ENCODE measurements at places on chromosomes 1 and 21.

DNA sequence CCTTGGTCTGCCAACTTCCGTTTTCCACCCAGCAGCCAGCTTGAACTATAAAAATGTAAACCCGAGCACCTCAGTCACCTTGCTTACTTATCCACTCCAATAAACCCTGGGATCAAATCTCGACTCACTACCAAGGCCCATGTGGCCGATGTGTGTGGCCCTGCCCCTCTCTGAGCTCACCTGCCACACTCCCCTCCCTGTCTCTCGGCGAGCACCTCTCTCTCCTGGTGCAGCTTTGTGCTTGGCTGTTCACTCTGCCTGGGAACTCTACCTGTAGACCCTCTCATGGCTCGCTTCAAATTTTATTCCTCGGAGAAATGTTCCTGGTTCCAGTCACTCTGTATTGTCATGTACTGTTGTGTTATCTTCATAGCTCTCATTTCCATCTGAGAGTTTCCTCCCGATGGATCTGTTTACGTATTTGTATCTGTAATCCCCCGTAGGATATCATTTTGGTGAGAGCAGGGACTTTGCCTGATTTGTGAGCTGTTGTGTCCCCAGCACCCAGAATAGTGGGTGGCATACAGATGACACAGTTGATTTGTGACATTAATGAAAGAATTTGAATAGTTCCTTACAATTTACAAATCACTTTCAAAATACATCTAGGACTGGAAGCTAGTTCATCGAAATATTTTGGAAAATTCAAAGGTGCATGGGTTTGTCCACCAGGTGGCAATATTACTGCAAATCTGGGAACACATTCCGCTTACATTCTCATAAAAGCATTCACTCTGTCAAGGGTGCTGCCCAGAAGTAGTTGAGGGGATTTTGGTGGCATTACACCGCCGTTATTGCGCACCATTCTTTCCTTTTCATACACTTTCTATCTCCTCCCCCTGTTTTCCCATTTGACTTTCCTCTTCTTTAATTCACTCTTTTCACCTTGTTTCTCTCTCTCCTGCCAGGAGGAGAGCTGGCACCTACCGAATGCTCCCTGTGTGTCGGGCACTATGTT lies 95.3 kb downstream of the ABCA4 start:
- DNase-seq: no peak

DNA sequence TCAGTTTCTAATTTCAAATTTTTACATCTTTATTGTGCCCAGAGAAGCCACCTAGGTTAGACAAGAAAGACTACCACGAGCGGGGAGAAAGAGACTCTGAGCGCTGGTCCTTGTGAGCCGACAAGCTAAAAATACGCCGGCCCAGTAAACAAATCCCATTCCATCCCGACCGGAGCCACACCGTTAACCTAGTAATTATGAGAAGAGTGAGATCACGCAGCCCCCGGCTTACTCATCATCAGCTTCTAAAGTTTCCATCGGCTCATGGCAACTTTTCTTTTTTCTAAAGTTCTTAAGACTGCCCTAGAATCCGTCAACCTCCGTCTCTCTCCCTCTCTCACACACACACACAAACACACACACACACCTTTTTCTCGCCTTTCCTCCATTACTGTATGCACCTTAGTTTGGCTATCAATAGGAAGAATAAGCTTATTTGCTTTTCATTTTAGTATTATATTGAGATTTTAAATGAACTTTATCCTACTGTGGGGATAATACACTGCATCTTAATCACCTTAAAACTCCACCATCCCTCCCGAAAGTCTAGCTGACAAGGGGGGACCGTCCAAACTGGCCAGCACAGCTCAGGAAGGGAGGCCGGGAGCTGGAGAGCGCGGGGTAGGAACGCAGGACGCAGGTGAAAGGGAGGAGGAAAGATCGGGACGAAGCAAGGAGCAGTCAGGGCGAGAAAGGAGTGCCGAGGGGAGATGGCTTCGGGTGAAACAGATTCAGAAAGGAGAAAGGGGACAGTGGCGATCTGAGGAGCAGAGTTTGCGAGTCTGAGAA lies 728 bp downstream of the OTUD7B start:
- DNase-seq: peak; percentile 40

DNA sequence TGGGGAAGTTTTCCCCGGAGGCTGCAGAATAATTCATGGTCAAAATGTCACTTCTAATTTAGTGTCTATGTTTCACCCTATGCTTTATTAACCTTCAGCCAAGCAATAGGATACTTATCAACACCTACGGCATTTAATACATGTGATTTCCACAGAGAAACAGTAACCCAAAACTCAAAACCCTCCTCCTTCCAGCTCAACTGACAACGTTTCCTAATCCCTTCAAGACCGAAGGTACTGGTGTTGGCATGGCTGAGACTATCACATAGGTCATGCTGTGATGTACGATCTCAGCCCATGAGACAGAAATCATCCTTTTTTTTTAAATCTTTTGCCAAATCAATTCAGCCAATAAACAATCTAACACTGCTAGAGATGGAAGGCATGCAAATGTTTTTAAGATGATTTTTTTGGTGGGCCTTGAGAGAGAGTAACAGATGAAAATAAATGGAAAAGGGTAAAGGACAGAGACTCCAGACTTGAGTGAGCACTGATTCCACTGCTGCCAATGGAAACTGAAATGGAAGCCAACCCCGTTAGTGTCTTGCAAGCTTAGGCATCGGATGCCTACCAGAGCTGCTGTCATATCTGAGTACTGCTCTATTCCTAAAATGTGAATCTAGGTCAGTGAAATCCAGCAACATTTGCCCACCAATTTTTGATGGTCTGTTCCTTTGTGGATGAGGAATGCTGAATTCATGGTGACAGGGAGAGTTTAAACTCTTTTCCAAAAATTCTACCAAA lies 63.4 kb upstream of the BCL10 start:
- DNase-seq: no peak

DNA sequence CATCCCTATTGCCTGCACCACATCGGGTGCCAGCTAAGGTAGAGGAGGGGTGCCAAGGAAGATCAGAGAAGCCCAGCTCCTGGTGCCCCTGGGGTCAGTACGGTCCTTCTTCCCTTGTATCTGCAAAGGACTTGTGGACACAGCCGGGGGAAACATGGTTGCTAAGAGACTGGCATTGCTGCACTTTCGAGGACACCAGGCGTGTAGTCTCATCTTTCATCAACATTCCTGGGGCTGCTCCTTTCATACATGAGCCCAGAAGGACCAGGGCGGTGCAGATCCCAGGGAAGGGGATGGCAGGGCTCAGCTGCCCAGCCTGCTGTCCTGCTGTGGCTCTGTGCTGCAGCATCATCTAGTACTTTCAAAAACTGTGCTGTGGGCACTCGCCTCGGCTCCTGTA lies 61.0 kb downstream of the RUNX1 start:
- DNase-seq: no peak
